RPMI7951 (cell line): ENCODE measurements at places on chromosomes 6 and 20. TPM values are rescaled to one million over a fixed set of nuclear protein-coding genes. Genes with fewer than 3 reads are reported as not detected.

GRCh38 chr20:53270792-53271375, 298.7 kb downstream of the TSHZ2 start:
- DNase-seq: no peak

GRCh38 chr6:99233219-99233618, 116.3 kb downstream of the FAXC start:
- no peak for DNase-seq

- no peak for DNase-seq
These were observed 101.9 kb upstream of the ARMC2 start for GRCh38 chr6:108746366-108746765.

DNA sequence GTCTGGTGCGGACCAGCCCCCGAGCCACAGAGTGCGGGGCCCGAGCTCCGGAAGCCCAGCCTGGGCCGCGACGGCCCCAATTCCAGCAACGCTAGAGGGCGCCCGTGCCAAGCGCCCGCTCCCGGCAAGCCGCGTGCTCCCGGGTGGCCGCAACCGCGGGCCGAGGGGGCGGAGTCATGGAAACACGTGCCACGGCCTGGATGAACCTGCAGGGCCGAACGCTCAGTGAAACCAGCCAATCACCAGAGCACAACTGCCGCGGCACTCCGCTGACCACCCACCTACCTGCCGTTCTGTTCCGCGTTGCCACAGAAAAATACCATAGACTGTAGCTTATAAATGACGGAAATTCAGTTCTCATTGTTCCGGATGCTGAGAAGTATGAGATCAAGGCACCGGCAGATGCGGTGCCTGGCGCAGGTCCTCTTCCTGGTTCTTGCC, 85.7 kb upstream of the FOXC1 start:
- no peak for DNase-seq

- DNase-seq: no peak
These were observed 46.8 kb upstream of the JAG1 start for GRCh38 chr20:10720565-10720964.

The CGA gene
- not detected in 2 replicates for total RNA-seq
